ENCODE measurements at places on chromosomes 3 and 15. TPM values are rescaled to one million over a fixed set of nuclear protein-coding genes. Genes with fewer than 3 reads are reported as not detected.

- DNase-seq: peak; percentile 76
Measured at GRCh38 chr15:83300826-83301225, 16.4 kb upstream of the BNC1 start.

- DNase-seq: peak; percentile 67
Measured at GRCh38 chr3:11610044-11610671, 33.6 kb downstream of the VGLL4 start.

DNA sequence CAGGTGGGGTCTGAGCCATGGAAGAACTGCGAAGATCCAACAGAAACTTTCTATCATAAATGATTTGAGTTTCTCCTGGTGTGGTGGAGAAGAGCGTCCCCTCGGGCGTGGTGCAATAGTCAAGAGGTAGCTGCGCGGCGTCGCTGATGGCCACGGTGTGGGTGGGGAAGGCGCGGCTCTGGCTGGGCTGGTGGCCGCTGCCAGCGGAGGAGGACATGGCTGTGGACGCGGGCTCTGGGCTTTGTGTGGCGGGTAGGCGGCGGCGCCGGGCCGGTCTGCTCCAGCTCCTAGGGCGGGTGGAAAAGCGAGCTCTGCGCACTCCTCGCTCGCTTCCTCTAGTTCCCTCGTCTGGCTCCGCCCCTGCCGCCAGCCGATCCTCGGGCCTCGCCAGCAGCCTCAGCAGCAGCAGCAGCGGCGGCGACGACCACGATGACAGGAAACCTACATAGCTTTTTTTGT is 5.9 kb downstream of the STARD9 start:
- DNase-seq: peak; percentile 63

- peak; percentile 27 for DNase-seq
Measured at GRCh38 chr15:68543165-68544008, 35.4 kb upstream of the CORO2B start.

DNA sequence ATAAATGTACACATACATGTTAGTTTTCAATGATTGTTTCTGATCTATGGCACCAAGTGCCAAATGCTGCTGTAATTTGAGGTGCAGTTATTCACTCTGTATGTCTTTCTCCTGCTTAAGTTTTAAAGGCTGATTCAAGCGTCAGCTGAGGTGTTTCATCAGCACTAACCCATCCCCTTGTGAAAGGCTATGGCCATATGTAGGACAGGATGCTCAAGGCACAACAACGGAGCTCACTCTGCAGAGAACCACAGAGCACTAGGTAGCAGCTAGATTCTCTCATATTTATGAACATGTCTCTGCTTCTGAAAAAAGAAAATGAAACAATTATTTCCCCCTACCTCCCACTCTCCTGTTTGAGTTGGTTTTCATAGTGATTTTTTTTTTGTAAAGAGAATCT is 340.0 kb upstream of the TMCO5A start:
- DNase-seq: no peak

DNA sequence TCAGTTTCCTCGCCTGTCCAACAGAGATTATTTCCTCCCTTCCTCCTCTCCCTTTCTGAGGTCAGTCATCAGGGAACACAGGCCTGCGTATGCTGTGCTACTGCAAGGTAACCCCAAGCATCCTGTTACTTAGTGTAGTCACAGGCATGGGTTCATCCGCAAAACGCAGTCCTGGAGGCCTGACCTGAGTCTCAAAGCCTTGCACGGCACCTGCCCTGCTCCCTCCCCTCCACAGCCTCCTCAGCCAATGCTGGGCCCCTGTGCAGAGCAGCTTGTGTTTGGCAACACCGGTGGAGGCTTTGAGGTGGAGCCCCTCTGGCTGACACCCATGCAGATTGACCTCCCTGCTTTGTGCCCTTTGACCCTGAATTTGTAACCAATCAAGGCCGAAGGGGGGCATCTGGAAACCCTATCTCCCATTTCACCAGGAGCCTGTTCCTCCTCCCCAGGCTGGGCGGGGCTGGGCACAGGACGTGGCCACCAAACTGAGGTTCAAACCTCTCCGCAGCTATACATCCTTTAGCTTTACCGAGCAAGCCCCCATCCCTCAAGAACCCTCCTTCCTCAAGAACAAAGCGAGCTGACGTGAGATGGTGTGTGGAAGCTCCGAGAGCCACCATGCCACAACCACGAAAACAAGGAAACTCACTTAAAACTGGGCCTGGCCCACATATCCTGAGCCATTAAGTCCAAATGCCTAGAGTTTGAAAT is 21.5 kb downstream of the TKT start:
- no peak for DNase-seq

DNA sequence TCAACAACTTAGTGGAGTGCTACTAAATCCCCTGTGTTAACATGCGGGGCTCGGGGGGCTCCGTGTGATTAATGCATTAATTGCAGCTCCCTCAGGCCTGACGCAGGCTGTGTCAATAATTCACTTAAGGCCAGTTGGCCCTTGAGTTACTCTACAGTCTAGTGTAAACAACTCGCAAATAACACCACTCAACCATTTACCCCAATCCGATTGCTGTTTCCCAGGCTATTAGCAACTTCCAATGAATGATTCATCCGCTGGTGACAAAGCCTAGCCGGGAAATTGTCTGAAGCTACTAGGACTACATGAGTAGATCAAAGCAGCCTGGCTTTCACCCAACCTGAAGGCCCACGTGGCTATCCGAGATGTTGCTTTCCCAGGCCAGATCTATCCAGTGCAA is 121.3 kb upstream of the SOX14 start:
- no peak for DNase-seq

GRCh38 chr15:87743562-87743961 is 513.0 kb downstream of the NTRK3 start:
- DNase-seq: no peak

- no peak for DNase-seq
Measured at GRCh38 chr3:102866845-102867244, 432.0 kb downstream of the ZPLD1 start.

GRCh38 chr3:82505079-82505756 is 743.8 kb upstream of the GBE1 start:
- DNase-seq: no peak

GRCh38 chr3:14587740-14588360 is 47.7 kb upstream of the GRIP2 start:
- peak; percentile 62 for DNase-seq

DNA sequence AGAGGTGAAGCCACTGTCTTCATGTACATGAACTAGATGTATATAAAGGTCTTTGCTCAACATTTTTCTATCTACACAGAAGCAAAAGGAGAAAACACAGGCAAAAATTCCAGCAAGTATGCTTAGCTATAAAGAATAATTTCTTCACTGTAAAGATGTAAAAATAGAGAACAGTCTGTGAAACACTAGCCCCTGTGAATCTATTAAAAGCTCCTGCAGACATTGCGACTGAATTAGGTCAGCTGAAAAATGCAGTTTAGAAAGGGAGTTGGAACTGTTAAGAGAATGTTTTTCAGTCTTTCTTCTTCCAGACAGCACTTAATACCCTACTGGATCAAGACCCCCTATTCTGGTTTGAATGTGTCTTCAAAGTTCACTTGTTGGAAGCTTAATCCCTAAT is 291.5 kb downstream of the KBTBD8 start:
- DNase-seq: no peak

DNA sequence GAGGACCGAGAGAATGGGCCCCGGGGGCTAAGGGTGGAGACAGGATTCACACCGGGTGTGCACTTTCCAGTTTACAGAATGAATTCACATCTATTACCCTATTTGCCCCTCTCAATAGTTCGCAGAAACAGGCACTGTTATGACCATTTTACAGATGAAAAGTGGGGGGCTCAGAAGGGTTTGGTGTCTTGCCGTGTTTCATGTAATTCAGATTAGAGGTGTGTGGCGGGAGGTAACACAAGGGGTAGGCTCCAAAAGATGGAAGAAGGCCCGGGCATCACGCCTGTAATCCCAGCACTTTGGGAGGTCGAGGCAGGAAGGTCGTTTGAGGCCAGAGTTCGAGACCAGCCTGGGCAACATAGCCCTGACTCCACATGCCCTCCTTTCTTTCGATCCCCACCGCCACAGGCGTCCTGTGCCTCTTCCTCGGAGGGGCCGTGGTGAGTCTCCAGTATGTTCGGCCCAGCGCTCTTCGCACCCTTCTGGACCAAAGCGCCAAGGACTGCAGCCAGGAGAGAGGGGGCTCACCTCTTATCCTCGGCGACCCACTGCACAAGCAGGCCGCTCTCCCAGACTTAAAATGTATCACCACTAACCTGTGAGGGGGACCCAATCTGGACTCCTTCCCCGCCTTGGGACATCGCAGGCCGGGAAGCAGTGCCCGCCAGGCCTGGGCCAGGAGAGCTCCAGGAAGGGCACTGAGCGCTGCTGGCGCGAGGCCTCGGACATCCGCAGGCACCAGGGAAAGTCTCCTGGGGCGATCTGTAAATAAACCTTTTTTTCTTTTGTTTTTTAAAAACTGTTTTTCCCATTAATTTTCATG is 3.4 kb downstream of the DUOXA2 start:
- DNase-seq: no peak

DNA sequence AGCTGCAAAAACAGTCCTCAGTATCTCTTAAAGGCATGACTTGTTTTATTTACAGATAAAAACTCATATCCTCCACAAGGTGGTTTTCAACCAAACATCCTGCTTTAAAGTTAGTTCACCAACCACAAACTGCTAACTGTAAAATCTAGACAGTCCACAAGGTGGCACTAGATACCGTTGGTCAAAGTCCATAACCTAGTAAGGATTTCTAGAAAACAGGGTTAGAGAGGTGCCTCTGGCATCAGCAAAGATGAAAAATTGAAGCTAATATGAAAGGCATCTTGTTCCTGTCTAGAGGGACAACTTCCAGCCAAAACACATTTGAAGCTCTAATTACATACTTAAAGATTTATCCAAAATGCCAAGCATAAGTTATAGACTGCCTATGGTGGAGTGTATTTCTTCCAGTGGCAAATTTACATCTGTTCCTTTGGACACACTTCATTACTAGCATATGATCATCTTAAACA is 56.0 kb downstream of the ZMAT3 start:
- DNase-seq: peak; percentile 75

Gene CSPG4
- 2.9 TPM for total RNA-seq

Gene GHSR
- total RNA-seq: not detected

Gene CPEB1
- 0.38 TPM for total RNA-seq

Gene LRCH3
- 45.8 TPM for total RNA-seq

Gene C2CD4A
- total RNA-seq: not detected

Gene USP50
- total RNA-seq: not detected

Gene CCR9
- not detected for total RNA-seq

Gene SLC22A14
- total RNA-seq: 0.75 TPM
